ENCODE measurements at places on chromosomes 5 and 9.
A peak's percentile ranks its signal among the peaks of the same experiment; 100 is the strongest.

- no peak for DNase-seq
These were observed 132.5 kb downstream of the PPP2R2B start for GRCh38 chr5:146745931-146746577.

- DNase-seq: no peak
These were observed 4.2 kb upstream of the EEIG1 start for GRCh38 chr9:127985011-127985410.

GRCh38 chr9:126386088-126386487 lies 59.5 kb downstream of the MVB12B start:
- peak; percentile 51 for DNase-seq

DNA sequence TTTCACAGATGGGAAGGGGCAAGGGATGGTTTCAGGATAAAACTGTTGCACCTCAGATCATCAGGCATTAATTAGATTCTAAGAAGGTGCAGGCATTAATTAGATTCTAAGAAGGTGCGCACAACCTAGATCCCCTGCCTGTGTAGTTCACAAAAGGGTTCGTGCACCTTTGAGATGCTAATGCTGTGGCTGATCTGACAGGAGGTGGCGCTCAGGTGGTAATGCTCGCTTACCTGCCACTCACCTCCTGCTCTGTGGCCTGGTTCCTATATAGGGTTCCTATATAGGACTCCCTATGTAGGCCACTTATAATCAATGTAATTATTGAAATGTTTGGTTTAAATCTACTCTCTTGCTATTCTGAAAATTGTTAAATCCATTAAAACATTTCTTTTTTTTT lies 171.0 kb downstream of the MSX2 start:
- DNase-seq: peak; percentile 18

- DNase-seq: peak; percentile 78
These were observed 22.6 kb downstream of the DBH start for GRCh38 chr9:133658442-133659431.

DNA sequence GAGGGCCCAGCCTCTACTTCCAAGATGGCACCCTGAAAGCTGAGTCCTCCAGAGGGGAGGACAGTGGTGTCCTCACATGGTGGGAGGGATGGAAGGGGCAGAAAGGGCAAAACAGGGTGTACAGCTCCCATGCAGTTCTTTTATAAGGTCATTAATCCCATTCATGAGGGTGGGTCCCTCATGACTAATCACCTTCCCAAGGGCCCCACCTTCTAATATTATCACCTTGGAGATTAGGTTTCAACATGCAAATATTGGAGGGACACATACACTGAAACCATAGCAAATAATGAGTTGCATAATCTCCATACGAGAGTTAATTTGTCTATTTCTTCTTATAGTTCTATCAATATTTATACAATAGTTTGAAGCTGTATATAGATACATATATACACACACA lies 5.8 kb upstream of the ZBTB43 start:
- no peak for DNase-seq

GRCh38 chr9:27528886-27529315 lies 713 bp downstream of the MOB3B start:
- DNase-seq: peak; percentile 33

GRCh38 chr5:173053041-173053440 lies 3.1 kb upstream of the CREBRF start:
- no peak for DNase-seq

DNA sequence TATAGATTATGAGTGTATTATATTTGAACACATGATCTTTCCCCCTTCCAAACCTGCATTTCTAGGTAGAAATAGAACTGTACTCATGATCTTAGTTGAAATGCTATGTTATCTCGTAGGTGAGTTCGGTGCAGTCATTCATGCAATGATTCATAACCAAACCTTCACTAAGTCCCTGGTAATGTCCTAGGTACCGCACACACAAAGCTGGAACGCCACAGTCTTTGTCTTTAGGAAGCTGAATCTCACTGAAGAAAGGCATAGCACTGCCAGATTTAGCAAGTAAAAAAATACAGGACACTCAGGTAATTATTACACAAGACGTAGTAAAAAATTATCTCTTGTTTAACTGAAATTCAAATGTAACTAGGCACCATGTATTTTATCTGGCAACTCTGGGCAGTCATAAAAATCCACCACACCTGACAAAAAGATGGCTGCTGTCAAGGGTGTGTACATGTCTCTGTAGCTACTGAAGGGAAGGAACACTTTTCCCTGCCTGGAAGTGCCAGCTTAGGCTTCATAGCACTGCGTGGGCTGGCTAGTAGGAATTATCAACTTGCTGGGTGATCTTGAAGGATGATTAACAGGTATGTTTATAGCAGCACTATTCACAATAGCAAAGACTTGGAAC lies 28.0 kb upstream of the TXN start:
- no peak for DNase-seq

DNA sequence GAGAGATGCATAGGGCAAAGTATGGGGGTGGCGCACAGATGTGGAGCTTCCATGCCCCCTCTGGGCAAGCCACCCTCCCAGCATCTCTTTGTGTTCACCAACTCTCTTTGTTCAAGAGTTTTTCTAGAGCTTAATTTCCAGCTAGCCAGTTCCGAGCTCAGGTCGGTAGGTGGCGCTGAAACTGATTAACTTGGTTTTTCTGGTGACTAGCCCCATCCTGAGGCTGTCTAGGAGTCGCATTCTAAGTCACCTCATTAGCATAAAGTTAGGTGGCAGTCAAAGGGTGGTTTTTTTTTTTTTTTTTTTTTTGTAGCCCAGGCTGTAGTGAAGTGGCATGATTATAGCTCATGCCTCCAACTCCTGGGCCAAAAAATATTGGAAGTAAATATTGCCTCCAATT lies 476.4 kb downstream of the KDM4C start:
- DNase-seq: peak; percentile 48

DNA sequence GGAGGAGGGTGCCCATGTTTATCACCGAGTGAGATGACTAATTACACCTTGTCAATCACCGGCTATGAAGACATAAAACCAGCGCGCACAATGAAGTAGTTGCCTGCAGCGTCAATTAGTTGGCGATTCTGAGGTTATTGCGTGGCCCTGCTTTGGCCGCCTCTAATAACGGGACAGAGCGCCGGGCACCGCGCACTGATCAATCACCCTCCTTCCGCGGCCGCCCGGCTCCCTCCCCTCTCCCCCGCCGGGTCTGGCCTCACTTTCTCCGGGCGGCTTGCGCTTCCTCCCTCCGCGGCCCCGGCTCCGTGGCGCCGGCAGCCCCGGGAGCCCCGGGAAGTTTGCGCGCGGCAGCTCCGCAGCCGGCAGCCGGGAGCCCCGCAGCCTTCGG lies 3.3 kb upstream of the LHX2 start:
- DNase-seq: no peak

GRCh38 chr9:93051680-93052089 lies 6.8 kb upstream of the SUSD3 start:
- no peak for DNase-seq

DNA sequence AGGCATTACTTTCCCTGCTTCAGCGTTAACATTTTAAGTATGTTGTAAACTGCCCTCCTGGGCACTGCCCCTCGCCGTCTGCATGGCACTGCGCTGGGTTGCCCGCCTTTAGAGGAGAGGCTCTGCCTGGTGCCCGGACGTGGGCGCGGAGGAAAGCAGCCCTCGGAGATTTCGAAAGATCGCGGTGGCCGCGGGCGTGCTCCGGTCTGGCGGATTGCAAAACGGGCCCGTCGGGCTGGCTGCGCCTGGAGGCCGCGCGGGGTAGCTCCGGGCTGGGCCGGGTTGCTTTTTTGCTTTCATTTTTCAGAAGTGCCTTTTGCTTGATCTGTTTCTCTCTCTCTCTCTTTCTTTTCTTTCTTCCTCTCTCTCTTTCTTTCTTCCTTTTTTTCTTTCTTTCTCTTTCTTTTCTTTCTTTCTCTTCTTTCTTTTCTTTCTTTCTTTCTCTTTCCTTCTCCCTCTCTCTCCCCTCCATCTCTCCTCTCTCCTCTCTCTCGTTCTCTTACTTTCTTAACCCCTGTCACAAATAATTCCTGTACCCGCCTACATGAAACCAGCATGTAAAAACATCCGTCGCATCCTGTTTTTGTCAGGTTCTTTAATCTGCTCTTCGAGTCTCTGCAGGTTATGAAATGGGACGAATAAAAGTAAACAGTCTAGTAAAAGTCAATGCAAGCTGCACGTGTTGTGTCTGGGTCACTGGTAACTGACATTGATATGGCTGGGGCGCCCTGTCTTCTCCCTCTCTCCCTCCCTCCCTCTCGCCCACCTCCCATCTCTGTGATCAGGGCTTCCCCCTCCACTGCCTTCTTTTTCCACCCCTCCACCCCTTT lies 1.7 kb downstream of the FST start:
- peak; percentile 77 for DNase-seq

DNA sequence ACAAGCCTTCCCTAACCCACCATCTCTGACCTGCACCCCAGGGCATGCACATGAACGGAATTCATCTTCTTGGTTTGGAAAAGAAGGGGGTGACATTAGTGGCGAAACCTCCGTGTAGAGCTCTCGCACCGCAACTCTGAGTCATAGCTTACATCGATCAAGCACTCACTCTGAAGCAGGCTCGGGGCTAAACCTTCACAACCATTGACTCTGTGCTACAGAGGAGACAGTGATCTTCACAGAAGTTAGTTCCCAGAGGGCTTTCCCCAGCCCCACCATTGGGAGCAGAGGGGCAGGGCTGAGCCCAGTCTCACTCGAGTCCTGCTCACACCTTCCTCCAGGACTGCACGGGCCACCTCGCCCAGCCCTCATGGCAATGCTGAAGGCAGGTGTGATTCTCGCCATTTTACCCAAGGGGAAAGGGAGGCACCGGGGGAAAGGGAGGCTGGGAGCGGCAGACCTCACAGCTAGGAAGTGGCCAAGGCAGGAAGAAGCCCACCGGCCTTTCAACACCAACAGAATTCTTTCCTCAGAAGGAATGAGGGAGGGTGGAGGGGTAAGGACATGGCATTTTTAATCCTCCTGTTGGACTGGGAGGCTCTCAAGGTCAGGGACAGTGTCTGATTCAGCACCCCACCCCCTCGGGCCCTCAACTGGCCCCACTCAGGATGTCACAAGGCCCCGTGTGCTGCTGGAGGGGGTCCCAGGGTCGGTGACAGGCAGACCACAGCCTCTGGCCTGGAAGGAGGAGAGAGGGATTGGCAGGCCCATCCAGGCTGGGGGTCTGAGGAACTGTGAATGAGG lies 25.9 kb upstream of the IL17B start:
- DNase-seq: no peak

- no peak for DNase-seq
These were observed 214.5 kb downstream of the ATP10B start for GRCh38 chr5:160637357-160638090.

DNA sequence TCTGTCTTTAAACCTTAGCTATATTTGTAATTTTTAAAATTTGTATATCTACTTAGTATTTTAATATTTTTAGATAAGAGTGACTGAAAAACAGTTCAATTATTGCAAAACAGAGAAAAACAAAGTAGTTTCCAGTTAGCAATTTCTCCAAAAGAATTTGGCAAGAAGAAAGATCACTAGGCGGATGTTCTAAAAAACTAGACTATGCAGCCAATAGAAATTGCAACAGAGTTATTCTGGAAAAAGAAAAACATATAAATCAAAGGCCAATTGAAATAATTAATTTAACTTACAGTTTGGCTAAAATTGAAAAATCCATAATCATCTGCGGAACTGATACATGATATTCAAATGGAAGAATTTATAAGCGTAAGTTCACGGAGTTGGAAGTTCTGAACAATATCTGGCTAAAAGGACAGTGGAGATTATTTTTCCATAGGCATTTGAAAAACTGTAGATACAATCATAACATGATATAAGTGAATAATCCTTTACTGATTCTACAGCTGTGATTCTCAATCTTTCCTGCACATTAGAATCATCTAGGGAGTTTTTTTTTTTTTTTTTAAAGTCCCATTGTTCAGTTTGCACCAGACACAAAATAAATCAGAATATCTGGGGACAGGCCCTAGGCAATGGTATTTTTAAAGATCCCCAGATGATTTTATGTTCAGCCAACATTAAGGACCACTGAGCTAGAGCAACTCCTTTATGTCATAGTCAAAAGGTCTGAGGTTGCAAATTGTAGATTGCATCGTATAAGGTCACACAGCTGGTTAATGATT lies 605.1 kb upstream of the DAB2 start:
- no peak for DNase-seq

GRCh38 chr5:153699035-153699434 lies 208.6 kb downstream of the GRIA1 start:
- no peak for DNase-seq

DNA sequence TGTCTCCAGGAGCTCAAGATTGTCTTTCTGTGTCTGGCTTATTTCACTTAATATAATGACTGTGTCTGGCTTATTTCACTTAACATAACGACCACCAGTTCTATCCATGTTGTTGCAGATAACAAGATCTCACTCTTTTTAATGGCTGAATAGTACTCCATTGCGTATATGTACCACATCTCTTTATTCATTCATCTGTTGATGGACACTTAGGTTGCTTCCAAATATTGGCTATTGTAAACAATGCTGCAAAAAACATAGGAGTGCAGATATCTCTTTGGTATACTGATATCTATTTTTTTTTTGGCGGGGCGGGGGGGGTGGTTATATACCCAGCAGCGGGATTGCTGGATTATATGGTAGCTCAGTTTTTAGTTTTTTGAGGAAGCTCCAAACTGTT lies 45.5 kb downstream of the FER start:
- no peak for DNase-seq

DNA sequence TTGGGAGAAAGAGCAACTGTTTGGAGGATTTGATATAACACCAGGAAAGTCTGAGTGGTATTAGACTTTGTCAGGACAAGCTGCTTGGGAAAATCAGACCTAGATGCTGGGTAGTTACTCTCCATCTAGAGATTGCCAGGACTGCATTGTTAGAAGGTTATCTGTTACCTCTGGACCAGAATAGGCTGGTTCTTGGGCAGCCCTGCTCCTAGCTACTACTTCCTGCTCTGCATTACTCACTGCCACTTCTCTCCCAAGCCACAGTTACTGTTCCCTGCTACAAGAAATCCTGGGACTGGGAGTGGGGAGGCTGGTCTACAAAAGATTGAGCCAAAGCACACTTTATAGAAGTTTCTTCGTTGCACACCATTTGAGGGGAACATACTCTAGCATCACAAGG lies 95.5 kb upstream of the KCNN2 start:
- no peak for DNase-seq

DNA sequence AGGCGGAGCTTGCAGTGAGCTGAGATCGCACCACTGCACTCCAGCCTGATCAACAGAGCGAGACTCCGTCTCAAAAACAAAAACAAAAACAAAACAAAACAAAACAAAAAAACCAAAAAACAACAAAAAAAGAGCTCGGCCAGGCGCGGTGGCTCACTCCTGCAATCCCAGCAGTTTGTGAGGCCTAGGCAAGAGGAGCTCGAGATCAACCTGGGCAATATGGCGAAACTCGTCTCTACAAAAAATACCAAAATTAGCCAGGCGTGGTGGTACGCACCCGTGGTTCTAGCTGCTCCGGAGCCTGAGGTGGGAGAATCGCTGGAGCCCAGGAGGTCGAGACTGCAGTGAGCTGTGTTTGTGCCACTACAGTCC lies 20.2 kb downstream of the TRIM7 start:
- DNase-seq: no peak

DNA sequence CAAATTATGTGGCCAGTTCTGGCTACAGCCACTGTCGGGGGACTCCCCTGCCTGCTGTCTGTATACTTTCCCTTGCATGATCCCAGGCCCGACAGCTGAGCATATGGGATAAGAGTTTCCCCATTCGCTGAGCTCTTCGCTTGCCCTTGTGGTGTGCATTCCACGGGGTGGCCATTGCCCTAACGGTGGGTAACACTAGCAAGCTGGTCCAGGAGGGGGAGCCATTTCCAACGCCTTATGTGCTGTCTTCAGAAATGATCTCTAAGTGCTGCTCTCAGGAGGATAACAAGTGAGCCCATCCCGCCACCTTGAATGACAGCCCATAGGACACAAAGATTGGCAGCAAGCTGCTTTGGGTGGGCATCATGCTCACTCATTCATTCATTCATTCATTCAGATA lies 190.9 kb downstream of the FSTL4 start:
- DNase-seq: peak; percentile 63

- no peak for DNase-seq
These were observed 47.8 kb upstream of the NR5A1 start for GRCh38 chr9:124555043-124555442.
